Activated T-helper 1 cell treated with anti-CD3 and anti-CD28 coated beads, Interleukin-12 subunit alpha, Interleukin-12 subunit beta, Interleukin-2, Interleukin-4 antibody, amounts not matched to agents 30 ng/mL and 10 ng/mL and 1 ng/mL, durations not matched to agents 14 hours and 24 hours and 36 hours (primary cell): ENCODE measurements at places on chromosomes 11 and 22. TPM values are rescaled to one million over a fixed set of nuclear protein-coding genes. Genes with fewer than 3 reads are reported as not detected.

DNA sequence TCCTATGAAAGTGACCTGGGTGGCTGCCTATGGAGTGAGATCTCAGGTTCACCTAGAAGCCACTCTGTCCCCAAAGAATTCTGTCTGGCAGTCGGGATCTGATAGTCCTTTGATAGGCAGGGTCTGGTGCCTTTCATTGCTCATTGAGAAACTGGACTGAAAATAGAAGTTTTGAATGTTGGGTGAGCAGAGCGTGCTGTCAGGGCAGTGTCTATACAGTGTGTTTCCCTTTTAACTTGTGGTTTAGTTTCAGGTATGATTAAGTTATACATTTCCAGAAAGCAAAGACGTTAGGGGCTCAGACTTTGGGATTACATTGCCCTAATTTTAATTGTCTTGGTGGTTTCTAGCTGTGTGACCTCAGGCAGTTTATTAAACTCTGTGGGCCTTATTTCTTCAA, 111.3 kb upstream of the PAX6 start:
- DNase-seq: no peak

DNA sequence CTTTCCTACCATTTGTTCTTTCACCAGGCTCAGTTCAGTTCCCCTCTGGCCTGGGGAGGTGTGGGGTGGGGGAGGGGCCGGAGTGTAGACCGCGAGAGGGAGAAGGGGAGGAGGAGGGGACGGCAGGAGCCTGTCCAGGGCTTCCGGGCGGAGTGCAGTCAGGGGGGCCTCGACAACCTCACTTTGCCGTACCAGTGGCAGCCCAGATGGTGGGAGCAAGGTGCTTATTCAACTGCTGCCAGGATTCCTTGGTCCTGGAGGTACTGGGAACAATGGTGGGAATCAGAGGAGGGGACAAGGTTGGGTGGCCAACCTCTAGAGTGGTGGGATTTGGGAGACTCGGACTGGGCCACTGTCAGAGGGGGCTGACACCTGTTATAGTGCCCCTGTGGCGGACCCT, 1.2 kb downstream of the BACE1 start:
- no peak for DNase-seq

Gene BAIAP2L2
- 0.29 and 0.32 TPM in 2 replicates for total RNA-seq

DNA sequence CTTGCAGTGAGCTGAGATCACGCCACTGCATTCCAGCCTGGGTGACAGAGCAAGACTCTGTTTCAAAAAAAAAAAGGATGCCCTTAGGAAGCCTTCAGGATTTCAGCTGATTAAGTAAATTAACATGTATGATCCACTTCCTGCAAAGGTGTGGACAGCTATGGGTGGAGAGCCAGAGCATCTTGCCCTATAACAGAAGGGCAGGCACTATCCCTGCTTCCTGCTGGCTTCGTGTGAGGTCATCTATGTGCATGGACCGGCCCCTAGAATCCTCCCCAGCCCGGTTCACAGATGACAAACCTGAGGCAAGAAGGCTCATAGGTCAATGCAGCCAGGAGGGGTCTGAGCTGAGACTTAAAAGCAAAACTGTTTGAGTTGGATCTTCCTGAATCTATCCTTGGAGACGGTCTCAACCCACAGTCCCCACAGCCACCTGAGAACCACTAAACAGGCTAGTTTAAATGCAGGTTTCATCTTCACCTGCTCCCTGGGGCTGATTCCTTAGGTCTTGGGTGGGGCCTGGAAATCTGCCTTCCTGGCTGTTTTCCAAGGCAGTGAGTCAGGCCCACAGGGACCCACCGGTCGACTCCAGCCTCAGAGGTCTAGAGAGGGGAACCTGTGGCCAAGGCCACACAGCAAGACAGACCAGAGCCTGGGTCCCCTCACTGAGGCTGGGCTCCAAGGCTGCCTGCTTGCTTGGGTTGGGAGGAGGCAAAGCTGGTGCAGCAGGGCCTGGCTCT, 55.2 kb upstream of the MPEG1 start:
- no peak for DNase-seq
